ENCODE measurements at places on chromosomes 13 and 19. TPM values are rescaled to one million over a fixed set of nuclear protein-coding genes. Genes with fewer than 3 reads are reported as not detected.

The ZNF560 gene
- not detected for total RNA-seq

The WDR88 gene
- not detected for total RNA-seq

The USHBP1 gene
- 5.7 TPM for total RNA-seq

- DNase-seq: no peak
Observed at GRCh38 chr19:49475995-49476880, 2.2 kb downstream of the FLT3LG start.

DNA sequence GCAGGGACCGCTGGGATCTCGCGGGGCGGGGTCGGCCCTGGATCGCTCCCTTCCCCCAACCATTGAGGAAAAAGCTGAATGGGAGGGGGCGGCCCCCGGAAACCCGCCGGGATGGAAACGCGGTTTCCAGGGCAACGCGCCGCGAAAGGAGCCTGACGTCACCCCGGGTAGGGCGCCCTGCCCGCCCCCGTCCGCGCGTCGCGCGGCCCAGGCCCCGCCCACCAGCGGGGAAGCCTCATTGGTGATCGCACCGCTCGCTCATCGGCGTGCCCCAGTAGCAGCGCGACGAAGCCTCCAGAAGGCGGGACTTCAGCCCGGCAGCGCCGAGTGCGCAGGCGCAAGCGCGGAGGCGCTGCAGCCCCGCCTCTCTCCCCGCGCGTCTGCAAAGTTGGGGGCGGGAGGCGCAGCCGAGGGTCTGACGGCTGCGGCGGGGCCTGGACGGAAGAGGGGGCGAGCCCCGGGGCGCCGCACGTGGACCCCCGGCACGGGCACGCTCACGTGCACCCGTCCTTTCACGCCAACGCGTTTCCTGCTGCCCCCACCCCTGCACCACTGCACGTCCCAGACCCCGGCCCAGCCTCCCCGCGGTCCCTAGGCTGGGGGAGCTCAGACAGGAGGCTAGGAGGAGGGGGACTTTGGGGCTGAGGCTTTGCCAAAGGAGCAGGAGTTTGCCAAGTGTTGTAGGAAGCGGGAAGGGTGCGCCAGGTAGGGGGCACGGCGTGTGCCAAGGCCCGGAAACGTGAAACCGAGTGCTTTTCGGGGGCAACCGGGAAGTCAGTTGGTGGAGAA lies 8.2 kb upstream of the CIRBP start:
- DNase-seq: peak; percentile 99

- DNase-seq: peak; percentile 80
Observed at GRCh38 chr19:35732540-35733179, 9.6 kb downstream of the IGFLR1 start.

GRCh38 chr13:98039964-98040363 lies 86.5 kb downstream of the IPO5 start:
- DNase-seq: no peak

GRCh38 chr19:43688059-43688701 lies 18.2 kb upstream of the PLAUR start:
- DNase-seq: no peak

DNA sequence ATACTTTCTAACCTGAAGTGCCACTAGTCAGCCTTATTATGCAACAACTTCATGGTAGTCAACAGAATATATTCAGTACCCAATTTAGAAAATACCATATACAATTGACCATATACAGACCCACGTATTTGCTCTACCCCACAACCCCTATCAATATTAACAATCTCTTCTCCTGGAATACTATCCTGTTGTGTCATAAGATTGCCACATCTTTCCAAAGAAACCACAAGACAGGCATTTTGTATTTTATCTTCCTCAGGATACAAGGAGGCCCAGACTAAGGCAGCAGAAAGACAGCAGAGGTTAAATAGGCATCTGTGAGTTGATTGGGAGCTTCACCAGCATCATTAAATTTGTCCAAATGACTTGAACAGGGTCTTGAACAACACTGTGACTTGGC lies 4.5 kb downstream of the SPART start:
- no peak for DNase-seq
